ENCODE measurements at places on chromosomes 7 and 10. TPM values are rescaled to one million over a fixed set of nuclear protein-coding genes. Genes with fewer than 3 reads are reported as not detected.

FAM107B gene
- total RNA-seq, result 165 TPM

DNA sequence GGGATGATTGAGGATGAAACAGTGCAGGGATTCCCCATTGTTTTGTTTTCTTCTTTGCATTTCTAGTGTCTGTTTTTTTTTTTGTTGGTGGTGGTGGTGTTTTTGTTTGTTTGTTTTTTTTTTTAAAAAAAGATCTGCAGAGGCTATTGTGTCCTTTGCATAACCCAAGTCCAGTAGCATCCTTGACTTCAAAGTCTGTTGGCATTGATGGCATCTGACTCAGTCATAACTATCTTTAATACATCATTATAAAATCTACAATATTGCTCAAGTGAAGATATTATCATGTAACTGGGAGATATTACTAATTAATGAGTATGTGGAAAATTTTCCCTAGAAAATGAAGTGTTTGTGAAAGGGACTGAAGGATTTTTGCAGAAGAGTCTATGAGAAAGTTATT, 70.2 kb downstream of the KIAA1217 start:
- H3K27me3 ChIP-seq, result no peaks in the 10 kb centered on the region
- no peaks in the 10 kb centered on the region for H3K36me3 ChIP-seq
- H3K27ac ChIP-seq, result no peak overlapping the region
- no peak overlapping the region for H3K4me3 ChIP-seq
- H3K4me1 ChIP-seq, result no peaks in the 10 kb centered on the region
- no peak for DNase-seq

RASA4B gene
- total RNA-seq, result 2.4 TPM

DNA sequence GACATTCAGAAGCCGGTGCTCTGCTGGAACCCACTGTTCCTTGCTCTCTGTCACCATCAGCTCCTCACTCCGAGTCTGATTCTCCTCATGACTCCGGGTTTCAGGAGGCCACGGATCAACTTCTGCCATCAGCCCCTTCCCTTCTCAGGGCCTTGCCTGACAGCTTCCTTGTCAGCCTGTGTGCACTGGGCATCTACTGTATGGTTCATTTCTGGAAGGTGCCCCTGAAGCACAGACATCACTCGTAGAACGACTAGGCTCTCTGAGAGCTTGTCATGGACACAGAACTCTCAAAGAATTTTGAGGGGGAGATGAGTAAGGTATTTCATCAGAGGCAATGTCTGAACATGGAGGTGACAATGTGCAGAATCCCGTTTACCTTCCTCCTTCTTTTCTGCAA, 396.1 kb downstream of the TNS3 start:
- H3K4me3 ChIP-seq, result no peak overlapping the region
- DNase-seq, result no peak
- no peaks in the 10 kb centered on the region for H3K27me3 ChIP-seq
- H3K36me3 ChIP-seq, result no peaks in the 10 kb centered on the region
- H3K27ac ChIP-seq, result no peak overlapping the region

DNA sequence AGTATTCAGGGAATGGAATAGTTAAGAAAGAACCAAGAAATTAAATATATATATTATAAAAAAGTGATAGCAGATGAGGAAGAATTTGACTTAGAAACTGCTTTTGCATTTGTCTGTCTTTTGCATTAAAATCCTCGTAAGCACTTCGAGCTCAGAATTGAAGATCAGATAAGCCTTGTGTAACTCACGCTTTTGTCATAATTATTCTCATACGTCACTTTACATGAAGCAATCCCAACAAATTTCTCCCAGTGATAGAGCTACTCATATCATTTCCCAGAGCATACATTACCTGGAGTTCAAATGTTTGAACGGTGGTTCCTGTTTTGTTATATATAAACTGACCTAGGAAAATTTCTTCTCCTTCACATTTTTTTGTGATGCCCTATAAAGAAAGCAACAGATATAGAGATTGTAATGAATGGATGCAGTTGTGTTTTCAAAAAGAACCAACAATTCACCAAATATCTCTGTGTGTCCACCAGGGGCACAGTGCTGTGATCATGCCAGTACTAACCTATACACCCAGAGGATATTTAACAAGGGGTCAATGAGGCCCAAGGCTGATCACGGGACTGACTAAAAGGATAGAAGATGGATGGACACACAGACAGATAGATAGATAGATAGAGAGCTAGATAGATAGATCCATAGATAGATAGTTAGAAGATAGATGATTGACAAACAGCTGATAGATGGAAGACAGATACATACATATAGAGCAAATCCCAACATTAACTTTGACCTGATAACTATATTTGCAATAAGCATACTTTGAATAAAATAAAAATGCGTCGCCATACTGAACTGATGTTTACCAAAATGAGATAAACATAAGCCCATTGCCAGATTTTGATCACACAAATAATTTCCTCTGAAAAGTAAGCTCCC, 9.3 kb upstream of the HUS1 start:
- no peaks in the 10 kb centered on the region for H3K36me3 ChIP-seq
- no peak overlapping the region for H3K27ac ChIP-seq
- DNase-seq, result no peak
- H3K4me3 ChIP-seq, result no peak overlapping the region
- H3K27me3 ChIP-seq, result no peaks in the 10 kb centered on the region
- H3K4me1 ChIP-seq, result peaks cover 13% of the 10 kb centered on the region

DNA sequence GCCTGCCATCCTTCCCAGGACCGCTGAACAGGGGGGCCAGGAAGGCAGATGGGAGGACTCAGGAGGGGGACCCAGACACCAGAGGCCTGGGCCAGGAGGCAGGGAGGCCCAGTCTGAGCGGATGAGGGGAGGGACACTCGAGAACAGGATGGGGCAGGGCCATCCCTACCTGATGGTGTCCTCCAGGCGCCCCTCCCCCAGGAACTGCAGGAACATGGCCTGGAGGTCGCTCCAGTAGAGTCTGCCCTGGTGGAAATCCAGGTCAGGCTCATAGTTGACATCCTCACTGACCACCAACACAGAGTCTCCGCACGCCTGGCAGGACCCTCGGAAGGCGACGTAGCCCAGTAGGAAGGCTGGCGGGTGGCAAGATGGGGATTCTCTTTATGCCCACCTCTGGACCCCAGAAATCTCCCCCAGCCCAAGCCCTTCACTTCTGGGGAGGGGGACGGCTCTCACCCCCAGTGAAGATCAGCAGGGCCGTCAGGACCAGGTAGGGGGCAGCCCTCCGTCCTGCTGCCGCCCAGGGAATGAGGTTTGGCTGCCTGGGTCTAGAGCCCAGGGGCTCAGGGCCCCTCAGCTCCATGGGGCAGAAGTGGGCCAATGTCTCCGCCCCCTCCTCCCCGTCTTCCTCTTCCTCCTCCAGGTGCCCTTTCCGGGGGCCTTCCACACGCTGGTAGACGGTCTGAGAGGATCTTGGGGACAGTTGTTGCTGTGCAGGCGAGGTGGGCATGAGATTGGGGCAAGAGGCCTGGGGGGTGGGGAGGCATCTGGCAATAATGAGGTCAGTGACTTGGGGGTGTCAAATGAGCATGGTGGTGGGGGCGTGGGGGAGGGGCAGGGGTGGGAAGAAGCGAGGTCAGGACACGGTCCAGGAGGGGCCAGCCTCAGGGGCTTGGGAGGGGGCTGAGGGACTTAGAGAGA, 573 bp downstream of the TFR2 start:
- H3K36me3 ChIP-seq, result no peaks in the 10 kb centered on the region
- H3K4me3 ChIP-seq, result no peak overlapping the region
- H3K27me3 ChIP-seq, result no peaks in the 10 kb centered on the region
- no peaks in the 10 kb centered on the region for H3K4me1 ChIP-seq
- DNase-seq, result no peak

DNA sequence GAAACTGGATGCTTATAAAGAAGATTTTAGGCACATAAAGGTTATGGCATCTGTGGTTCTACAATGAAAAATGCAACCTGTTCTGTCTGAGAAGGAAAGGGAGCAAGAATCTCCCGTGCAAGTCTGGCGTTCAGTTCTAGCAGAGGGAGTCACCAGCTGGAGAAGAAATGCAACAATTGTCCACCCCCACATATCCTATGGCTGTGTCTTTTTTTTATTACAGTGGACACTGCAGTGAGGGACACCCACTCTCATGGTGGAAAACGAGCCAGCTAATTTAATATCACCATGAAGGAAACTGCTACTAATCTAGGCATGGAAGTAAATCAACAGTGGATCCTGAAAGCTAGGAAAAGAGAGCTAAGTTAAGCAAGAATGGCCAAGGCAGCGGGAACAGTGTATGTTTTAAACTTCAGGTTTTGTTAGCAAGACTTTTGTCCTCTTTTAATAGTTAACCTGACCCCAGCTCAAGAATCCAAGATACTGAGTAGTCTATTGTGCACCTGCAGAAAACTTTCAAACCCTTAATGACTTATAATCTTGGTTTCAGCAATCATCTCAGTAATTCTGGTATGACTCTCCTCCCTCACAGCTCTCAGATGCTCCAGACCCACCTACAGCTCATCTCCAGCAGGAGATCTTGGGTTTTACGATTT, 149.3 kb downstream of the FGFR2 start:
- DNase-seq, result no peak
- no peak overlapping the region for H3K4me3 ChIP-seq
- no peaks in the 10 kb centered on the region for H3K27me3 ChIP-seq
- no peaks in the 10 kb centered on the region for H3K36me3 ChIP-seq
- no peak overlapping the region for H3K27ac ChIP-seq
- H3K4me1 ChIP-seq, result no peaks in the 10 kb centered on the region

VIPR2 gene
- 4.7 TPM for total RNA-seq

DNA sequence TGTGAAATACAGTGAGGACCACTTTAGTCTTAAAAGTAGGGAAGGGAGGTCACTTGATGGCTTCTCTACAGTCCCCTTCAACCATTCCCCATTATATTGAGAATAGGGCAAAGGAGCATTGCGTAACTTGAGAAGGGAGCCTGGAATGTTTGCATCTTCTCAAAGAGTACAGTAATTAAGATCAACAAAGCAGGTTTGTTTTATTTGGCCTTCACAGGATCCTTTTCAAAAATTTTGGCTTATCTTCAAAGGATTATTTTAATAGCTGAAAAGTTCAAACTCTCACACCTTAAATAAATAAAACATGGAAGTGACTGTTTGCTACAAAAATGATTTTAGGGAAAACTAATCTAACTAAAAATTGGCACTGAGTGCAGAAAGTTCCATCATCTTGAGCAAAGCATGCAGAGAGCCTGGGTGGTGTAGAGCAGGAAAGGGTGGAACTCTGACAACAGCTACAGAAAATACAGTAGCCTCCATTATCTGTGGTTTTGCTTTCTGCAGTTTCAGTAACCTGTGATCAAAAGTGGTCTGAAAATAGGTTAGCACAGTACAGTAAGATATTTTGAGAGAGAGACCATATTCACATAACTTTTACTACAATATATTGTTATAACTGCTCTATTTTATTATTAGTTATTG, 214.0 kb downstream of the MDFIC start:
- peak; percentile 29 for DNase-seq
- no peak overlapping the region for H3K4me3 ChIP-seq
- H3K27ac ChIP-seq, result no peak overlapping the region
- H3K4me1 ChIP-seq, result peaks cover 2% of the 10 kb centered on the region
- H3K36me3 ChIP-seq, result no peaks in the 10 kb centered on the region

- DNase-seq, result no peak
- no peak overlapping the region for H3K27ac ChIP-seq
- H3K36me3 ChIP-seq, result no peaks in the 10 kb centered on the region
- H3K4me1 ChIP-seq, result no peaks in the 10 kb centered on the region
- no peaks in the 10 kb centered on the region for H3K27me3 ChIP-seq
- H3K4me3 ChIP-seq, result no peak overlapping the region
These were observed 67.6 kb downstream of the DOCK1 start for GRCh38 chr10:126972635-126973414.

- H3K4me3 ChIP-seq, result no peak overlapping the region
- no peaks in the 10 kb centered on the region for H3K27me3 ChIP-seq
- H3K4me1 ChIP-seq, result peaks cover 62% of the 10 kb centered on the region
- H3K36me3 ChIP-seq, result no peaks in the 10 kb centered on the region
- H3K27ac ChIP-seq, result no peak overlapping the region
These were observed 122.9 kb upstream of the LYZL2 start for GRCh38 chr10:30752481-30752881.

GRCh38 chr7:41745451-41745850, 42.6 kb upstream of the INHBA start:
- H3K27ac ChIP-seq, result no peak overlapping the region
- no peaks in the 10 kb centered on the region for H3K36me3 ChIP-seq
- H3K4me1 ChIP-seq, result no peaks in the 10 kb centered on the region
- DNase-seq, result no peak
- H3K27me3 ChIP-seq, result no peaks in the 10 kb centered on the region
- H3K4me3 ChIP-seq, result no peak overlapping the region
